Stimulated activated CD4-positive, alpha-beta T cell treated with anti-CD3 and anti-CD28 coated beads, Interleukin-2, amount 100 ng/mL, for 4 hours (primary cell): ENCODE measurements at places on chromosomes 16 and 17.

DNA sequence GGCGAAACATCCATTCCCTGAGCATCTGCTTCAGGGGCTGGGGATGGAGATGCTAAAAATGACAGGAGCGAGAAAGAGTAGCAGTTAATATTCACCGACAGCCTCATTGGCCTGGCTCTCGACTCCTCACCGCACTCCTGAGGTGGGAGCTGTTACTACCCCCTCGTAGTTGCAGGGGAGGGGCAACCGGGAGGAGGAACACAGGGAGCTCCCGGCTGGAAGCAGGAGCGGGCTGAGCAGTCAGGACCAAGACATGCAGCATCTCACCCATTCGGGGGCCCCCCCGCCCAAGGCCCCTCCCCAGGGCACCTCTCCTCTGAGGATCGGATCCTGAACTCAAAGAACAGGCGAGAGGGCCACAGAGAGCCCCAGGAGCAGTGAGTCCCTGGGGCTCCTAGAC, 4.5 kb upstream of the ACSF3 start:
- DNase-seq, result no peak

DNA sequence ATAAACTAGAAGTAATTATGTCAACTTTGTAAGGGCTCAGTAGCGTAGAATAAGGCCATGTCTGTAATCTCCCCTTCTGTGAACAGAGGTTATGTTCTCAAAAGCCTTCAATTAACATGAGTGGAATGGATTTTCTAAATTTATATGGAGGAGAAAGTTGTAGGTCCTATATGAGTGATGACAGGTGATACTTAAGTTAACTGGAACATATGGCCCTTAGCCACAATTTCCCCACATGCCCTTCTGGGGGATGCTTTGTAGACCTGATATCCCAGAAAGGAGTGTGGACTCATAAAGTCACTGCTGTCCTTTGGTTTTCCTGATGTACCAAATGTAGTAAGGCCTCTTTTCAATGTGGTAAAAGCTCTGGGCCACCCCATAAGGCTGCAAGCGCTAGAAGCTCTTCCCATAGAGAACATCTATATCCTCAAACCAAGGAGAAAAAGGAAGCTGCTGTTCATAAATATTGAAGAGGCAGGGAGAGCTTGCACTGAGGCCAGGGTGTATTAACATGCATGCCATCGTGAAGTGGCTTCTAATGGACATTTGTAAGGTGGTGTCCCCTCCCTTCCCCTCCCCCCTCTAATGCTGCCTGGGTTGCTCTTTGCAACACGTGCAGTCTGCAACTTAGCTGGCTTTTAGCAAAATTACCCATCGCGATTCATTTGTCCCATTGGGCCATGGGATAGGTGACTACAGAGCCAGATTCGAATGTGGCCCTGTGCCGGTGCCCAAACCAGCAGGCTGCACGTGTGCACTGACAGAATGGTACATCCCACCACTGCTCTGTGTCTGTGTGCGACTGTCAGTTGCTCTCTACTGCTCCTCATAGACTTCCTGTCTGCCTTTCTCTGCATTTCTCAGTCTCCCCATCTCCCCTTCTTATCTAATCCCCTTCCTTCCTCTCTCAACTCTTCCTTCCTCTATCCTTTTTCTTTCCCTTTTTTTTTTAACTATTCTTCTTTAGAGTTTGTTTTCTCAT, 269.0 kb downstream of the WWOX start:
- DNase-seq, result no peak

- no peak for DNase-seq
Observed at GRCh38 chr16:82895843-82896242, 269.1 kb downstream of the CDH13 start.

GRCh38 chr17:81364278-81365147, 30.7 kb upstream of the BAHCC1 start:
- DNase-seq, result no peak

GRCh38 chr16:22677024-22677830, 136.7 kb upstream of the HS3ST2 start:
- DNase-seq, result no peak

DNA sequence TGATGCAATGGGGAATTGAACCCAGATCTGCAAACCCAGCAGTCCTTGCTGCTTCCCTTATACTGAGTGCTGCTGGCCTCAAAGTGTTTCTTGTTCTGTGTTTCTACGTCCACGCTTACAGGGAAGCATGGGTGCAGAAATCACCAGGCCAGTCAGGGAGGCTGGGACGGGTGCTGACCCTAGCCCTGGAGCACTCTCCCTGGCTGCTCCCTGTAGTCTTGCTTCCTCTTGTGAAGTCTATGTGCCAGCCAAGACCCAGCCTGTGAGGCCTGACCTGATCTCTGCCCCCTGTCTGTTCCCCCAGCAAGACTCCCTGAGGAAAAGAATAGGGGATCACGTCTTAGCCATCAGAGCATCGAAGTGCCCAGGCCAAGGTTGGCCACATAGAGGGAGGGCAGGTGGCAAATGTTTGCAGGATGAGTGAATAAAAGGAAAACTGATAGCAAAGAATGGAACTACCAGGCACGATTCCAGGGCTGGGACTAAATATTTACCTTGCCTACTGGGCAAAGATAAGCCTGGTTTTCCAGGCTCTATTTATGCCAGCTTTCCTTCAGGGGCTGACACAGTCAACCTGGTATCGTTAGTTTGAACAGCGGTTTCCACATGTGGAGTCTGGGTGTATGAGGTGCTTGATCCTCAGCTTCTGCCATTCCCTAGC, 41.2 kb upstream of the RHOT1 start:
- no peak for DNase-seq

DNA sequence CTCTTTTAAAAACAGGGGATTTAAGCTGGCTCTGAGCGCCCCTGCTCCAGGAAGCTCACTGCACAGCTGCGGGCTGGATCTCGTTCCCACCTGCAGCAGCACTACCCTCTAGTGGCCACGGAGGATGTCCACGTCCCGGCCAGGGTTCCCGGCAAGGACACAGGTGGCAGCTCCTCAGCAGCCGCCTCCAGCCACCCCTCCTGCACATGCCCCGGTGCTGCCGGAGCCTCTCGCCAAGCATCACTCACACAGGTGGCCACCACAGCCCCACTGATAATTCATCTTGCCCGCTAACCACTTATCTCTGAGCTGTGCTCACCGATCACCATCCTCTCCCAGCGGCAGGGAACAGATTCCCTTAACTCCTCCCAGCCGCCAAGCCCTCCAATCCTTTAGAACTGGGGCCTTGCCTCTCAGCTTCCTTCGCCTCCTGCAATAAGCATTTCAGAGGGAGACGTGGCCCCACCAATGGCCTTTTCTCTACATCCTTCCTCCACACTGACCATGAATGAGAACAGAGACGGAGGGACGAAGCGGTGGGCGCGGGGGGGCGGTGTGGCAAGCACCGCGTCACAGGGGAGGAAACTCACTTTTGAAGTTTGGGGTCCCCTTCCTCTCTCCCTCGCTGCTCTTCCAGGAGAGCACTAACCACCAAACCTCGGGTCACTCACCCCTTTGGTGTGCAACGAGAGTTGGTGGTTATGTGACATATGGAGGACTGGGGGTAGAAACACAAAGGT, 222.1 kb downstream of the RBFOX3 start:
- no peak for DNase-seq

DNA sequence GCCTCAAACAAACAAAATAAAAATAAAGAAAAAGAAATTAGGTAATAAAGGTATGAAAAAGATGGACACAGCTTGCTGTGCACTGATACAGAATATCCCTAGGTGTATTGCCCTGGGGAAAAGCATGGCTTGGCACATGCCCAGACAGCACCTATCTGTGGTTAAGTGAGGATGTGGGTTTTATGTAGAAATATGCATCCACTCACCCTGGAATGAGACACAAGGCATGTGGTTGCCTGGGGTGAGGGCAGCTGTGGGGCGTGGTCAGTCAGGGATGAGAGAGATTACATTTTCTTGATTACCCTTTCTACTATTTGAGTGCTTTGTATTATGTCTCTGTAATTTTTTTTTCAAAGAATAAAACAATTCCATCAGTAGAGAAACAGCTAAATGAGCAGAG, 6.9 kb downstream of the PLLP start:
- no peak for DNase-seq

GRCh38 chr16:30535777-30536190, 1.1 kb upstream of the ZNF747 start:
- DNase-seq, result peak; percentile 60

- no peak for DNase-seq
Observed at GRCh38 chr17:58312829-58313228, 15.8 kb downstream of the TSPOAP1 start.

- DNase-seq, result no peak
Observed at GRCh38 chr17:41651625-41652460, 27.5 kb upstream of the KRT17 start.
